Urinary bladder (tissue), 4 donors: ENCODE measurements at places on chromosomes 16 and 17. TPM values are rescaled to one million over a fixed set of nuclear protein-coding genes. Genes with fewer than 3 reads are reported as not detected.

CTRL gene
- total RNA-seq = not detected

SHISA9 gene
- 0.48 TPM for total RNA-seq

ITGA3 gene
- 26.0 TPM for total RNA-seq

HAPSTR1 gene
- total RNA-seq = 69.1 TPM

TNFSF12 gene
- 8.5 TPM for total RNA-seq

- DNase-seq = no peak
Observed at GRCh38 chr16:69166221-69166833, 20.6 kb upstream of the SNTB2 start.

- no peak for DNase-seq
Observed at GRCh38 chr17:21369395-21369794, 6.8 kb upstream of the KCNJ12 start.

- DNase-seq = no peak
Observed at GRCh38 chr17:80821546-80821945, 170.1 kb upstream of the CHMP6 start.

DNA sequence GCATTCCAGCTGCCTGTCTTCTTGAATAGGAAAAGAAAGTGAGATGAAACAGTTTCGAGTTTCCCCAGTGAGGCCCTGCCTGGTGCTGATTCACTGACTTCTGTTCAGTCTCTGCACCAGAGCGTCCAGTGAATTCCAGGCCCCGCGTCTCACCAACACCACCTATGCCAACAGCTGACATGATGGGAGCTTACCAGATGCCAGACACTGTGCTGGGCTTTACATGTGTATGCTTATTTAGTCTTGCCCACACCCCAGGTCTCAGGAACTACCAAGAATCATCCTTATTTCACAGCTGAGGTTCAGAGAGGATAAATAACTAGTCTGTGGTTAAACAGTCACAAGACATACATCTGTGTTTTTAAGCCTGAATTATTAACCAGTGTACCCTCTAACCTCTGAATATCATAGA, 29.1 kb upstream of the IRX6 start:
- no peak for DNase-seq

GRCh38 chr16:47144559-47144877, 773 bp upstream of the NETO2 start:
- no peak for DNase-seq

DNA sequence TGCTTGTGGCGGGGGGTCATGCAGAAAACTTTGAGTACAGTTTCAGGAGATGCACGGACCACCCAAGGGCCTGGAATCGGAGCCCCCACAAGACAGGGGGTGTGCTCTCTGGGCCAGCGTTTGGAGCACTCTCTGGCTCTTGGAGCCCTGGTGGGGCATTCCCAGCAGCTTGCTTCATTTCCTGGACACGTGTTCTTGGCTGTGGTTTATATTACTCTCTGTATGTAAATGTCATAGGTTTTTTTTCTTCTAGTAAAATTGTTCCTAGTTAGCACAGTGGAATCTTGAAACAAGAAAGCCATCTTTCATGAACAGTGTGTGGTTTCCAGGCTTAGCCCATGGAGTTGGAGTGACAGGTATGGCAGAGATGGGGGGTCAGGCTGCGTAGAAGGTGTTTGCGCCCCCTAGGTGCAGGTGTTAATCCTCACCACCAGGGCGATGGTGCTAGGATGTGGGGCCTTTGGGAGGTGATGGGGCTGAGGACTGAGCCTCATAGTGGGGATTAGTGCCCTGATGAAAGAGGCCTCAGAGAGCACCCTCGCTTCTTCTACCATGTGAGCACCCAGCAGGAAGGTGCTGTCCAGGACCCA, 79.8 kb downstream of the JPH3 start:
- no peak for DNase-seq

DNA sequence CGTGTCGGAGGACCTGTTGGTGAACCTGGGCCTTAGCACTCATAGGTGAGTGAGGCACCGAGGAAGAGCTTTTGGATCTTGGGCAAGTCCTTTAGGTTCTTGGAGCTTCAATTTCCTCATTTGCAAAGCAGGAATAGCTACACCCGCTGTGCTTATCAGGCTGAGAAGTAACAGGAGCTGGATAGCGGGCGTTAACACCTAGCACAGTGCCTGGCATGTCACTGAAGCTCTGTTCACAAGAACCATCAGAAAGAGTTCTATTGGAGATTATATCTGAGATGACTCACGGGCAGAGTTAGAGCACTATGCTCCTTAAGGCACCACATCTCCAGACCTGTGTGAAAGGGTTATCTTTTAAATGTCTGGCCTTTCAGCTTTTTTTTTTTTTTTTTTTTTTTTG, 12.8 kb downstream of the MEOX1 start:
- DNase-seq = no peak

GRCh38 chr17:13154930-13155329, 137.1 kb upstream of the ELAC2 start:
- DNase-seq = no peak

GRCh38 chr17:74569020-74570003, 2.0 kb upstream of the CD300H start:
- DNase-seq = no peak

DNA sequence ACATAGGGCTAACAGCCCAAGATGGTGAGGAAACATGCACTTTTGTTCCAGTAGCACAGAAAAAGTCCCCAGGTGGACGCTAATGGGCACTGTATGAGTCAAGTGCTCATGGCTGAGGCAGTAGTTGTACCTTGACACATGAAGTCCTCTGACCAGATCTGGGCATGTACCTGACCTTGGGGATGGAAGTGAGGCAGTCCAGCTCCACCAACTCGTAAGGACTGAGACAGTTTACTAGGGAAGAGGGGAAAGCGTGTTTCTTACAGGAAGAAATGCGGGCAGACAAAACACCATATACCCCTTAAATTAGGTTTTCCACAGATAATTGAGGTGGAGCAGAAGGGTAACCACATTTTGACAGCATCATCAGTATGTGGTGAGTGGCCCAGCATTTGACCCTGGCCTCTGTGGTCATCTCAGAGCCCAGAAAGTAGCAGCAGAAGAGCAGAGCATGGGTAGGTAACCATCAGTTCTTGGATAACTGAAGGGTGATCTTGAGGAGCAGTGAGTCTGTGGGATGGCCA, 32.4 kb upstream of the METTL9 start:
- DNase-seq = no peak

GRCh38 chr16:7221157-7221556, 111.5 kb upstream of the RBFOX1 start:
- no peak for DNase-seq

GRCh38 chr17:81878294-81878693, 7.2 kb upstream of the ARHGDIA start:
- DNase-seq = no peak

- DNase-seq = no peak
Observed at GRCh38 chr16:6910301-6910700, 422.3 kb upstream of the RBFOX1 start.

DNA sequence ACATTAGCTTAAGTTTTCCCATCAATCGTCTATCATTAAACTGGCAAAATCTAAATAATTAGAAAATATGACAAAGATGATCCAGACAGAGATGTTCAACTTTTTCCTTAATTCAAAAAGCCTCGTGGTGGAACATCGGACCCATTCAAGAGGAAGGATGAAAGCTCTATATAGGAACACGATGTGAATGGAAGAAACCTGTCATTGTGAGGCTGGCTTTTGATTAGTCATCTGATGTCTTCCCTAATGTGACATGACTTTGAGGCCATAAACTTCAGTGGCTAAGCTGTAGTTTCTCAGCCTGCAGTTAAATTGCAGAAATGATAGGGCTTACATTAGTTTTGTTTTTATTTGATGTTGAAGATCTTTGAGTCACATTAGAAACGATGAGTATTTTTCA, 1.0 kb downstream of the AMZ2 start:
- DNase-seq = no peak

GRCh38 chr17:42274812-42275526, 1.2 kb downstream of the STAT5B start:
- no peak for DNase-seq
